ENCODE measurements at places on chromosomes 13 and 19. TPM values are rescaled to one million over a fixed set of nuclear protein-coding genes. Genes with fewer than 3 reads are reported as not detected.

The HPN gene
- total RNA-seq, result not detected

The DCT gene
- not detected for total RNA-seq

The STARD13 gene
- total RNA-seq, result 48.6 TPM

The B3GNT8 gene
- not detected for total RNA-seq

The CGB5 gene
- not detected for total RNA-seq

The OR10H1 gene
- total RNA-seq, result not detected

The PRTN3 gene
- not detected for total RNA-seq

The SIGLEC6 gene
- total RNA-seq, result not detected

The NFKBIB gene
- 31.7 TPM for total RNA-seq

The CYP4F8 gene
- not detected for total RNA-seq

The PGLYRP1 gene
- total RNA-seq, result not detected

The ELSPBP1 gene
- total RNA-seq, result not detected

The CEACAM3 gene
- not detected for total RNA-seq

The BRME1 gene
- 5.6 TPM for total RNA-seq

The ZC3H4 gene
- 26.7 TPM for total RNA-seq

The OR7D2 gene
- total RNA-seq, result not detected

The SPC24 gene
- 193 TPM for total RNA-seq

The GPC6 gene
- 19.4 TPM for total RNA-seq

The ZNF540 gene
- 0.15 TPM for total RNA-seq

The FFAR2 gene
- not detected for total RNA-seq

The MCF2L gene
- total RNA-seq, result 25.4 TPM

The ZNF177 gene
- 2.9 TPM for total RNA-seq

The COL5A3 gene
- 2.6 TPM for total RNA-seq

The TRPC4 gene
- total RNA-seq, result 6.5 TPM

The WDR88 gene
- not detected for total RNA-seq

The FXYD1 gene
- total RNA-seq, result not detected

The TNPO2 gene
- 39.9 TPM for total RNA-seq

The BICRA gene
- 3.8 TPM for total RNA-seq

The KLF5 gene
- 27.1 TPM for total RNA-seq

The PCDH17 gene
- 8.1 TPM for total RNA-seq

The AP1M2 gene
- 4.1 TPM for total RNA-seq

The LILRA1 gene
- total RNA-seq, result not detected

The SUGT1 gene
- 47.5 TPM for total RNA-seq

The ZNF442 gene
- total RNA-seq, result 0.53 TPM
